ENCODE measurements at places on chromosomes 3 and 15. TPM values are rescaled to one million over a fixed set of nuclear protein-coding genes. Genes with fewer than 3 reads are reported as not detected.

DNA sequence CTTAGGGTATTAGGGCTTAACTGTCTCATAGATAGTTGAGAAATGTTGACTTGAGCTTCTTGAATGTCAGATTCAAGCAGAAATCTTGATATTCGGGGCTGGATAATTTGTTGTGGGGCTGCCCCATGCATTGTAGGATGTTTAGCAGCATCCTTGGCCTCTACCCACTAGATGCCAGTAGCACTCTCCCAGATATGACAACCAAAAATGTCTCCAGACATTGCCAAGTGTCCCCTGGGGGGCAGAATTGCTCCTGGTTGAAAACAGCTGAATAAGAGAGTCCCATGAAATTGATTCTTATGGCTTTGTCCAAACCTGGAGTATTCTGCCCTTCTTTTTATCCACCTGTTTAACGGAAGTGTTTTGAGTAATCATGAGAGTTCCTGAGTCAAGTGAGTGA, 15.9 kb upstream of the LCMT2 start:
- no peak overlapping the region for H3K4me3 ChIP-seq
- peak; percentile 8 for DNase-seq
- H3K27me3 ChIP-seq: no peaks in the 10 kb centered on the region
- H3K27ac ChIP-seq: no peak overlapping the region

- peak overlapping the region; percentile 77 for H3K27ac ChIP-seq
- H3K27me3 ChIP-seq: no peaks in the 10 kb centered on the region
- no peak overlapping the region for H3K4me3 ChIP-seq
- DNase-seq: peak; percentile 77
Observed at GRCh38 chr15:90071220-90071807, 31.0 kb downstream of the IDH2 start.

- DNase-seq: no peak
- peaks cover 3% of the 10 kb centered on the region for H3K27me3 ChIP-seq
- no peak overlapping the region for H3K4me3 ChIP-seq
Observed at GRCh38 chr15:78206326-78207109, 27.8 kb downstream of the ACSBG1 start.

GRCh38 chr15:56913670-56914069, 4.8 kb upstream of the TCF12 start:
- peaks cover 5% of the 10 kb centered on the region for H3K4me1 ChIP-seq
- no peak for DNase-seq
- no peaks in the 10 kb centered on the region for H3K27me3 ChIP-seq
- no peak overlapping the region for H3K4me3 ChIP-seq
- no peaks in the 10 kb centered on the region for H3K36me3 ChIP-seq
- no peak overlapping the region for H3K27ac ChIP-seq

DNA sequence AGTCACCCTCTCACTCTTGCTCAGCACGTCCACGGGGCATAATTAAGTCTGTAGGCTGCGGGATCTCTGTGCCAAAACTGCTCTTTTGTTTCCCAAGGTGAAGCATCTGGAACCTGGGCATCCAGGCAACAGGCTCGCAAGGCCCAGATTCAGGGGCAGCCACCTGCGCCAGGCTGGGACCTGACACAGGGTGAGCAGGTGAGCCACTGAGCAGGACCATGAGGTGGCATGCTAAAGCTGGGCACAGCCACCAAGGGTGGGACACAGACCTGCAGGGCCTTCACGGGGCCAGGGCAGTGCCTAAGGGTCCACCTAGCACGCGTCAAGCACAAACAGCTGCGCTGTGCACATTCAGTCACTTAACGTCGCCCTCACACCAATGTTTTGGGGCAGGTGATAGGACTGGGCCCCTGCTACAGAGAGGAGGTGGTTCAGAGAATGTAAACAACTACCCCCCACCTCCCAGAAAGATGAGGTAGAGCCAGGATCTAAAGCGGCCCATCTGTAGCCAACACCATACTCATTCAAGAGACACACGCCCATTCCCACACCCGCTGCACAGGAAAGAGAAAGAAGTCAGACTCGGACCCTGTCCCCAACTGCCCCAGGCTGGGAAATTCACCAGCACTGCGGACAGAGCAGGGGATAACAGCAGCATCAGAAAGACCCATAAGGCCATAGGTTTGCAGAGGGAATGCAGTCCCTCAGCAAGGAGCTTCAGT, 16.3 kb downstream of the XXYLT1 start:
- DNase-seq: no peak
- no peak overlapping the region for H3K4me3 ChIP-seq
- H3K36me3 ChIP-seq: no peaks in the 10 kb centered on the region
- H3K27ac ChIP-seq: peak overlapping the region; percentile 20
- no peaks in the 10 kb centered on the region for H3K27me3 ChIP-seq

Gene EPHB1
- polyA plus RNA-seq: not detected

Gene SYNM
- not detected for polyA plus RNA-seq

Gene TBC1D23
- polyA plus RNA-seq: 16.1 TPM

Gene SPESP1
- polyA plus RNA-seq: 0.36 TPM

DNA sequence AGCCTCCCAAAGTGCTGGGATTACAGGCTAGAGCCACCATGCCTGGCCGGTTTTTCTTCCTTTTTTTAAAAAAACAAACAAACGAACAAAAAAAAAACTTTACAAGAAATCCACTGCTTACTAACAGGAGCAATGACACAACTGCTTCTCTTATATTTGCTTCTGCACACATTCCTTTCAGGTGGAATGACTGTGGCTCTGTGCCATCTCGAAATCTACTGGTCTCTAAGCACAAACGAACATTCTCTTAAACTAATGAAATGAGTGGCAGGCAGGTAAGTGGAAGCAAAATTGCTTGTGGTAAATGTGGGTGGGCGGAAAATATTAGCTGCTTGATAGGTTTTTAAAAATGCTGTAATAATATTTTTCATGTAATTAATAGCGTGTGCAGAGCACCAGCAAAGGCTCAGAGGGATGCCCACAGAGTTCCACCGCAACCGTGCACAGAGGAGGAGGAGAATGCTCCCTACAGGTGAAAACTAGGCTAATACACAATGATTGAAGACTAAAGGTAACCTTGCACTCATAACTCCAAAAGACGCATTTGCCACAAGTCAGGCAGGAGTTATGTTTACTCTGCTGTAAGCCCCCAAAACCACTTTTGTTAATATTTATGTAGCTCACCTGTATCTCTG, 77.4 kb downstream of the LSAMP start:
- H3K27ac ChIP-seq: no peak overlapping the region
- DNase-seq: no peak
- H3K27me3 ChIP-seq: no peaks in the 10 kb centered on the region
- H3K36me3 ChIP-seq: no peaks in the 10 kb centered on the region
- no peaks in the 10 kb centered on the region for H3K4me1 ChIP-seq

GRCh38 chr15:31338879-31339557, 12.4 kb downstream of the KLF13 start:
- no peaks in the 10 kb centered on the region for H3K27me3 ChIP-seq
- H3K4me3 ChIP-seq: peak overlapping the region; percentile 46
- DNase-seq: no peak

Gene SUSD5
- polyA plus RNA-seq: not detected

DNA sequence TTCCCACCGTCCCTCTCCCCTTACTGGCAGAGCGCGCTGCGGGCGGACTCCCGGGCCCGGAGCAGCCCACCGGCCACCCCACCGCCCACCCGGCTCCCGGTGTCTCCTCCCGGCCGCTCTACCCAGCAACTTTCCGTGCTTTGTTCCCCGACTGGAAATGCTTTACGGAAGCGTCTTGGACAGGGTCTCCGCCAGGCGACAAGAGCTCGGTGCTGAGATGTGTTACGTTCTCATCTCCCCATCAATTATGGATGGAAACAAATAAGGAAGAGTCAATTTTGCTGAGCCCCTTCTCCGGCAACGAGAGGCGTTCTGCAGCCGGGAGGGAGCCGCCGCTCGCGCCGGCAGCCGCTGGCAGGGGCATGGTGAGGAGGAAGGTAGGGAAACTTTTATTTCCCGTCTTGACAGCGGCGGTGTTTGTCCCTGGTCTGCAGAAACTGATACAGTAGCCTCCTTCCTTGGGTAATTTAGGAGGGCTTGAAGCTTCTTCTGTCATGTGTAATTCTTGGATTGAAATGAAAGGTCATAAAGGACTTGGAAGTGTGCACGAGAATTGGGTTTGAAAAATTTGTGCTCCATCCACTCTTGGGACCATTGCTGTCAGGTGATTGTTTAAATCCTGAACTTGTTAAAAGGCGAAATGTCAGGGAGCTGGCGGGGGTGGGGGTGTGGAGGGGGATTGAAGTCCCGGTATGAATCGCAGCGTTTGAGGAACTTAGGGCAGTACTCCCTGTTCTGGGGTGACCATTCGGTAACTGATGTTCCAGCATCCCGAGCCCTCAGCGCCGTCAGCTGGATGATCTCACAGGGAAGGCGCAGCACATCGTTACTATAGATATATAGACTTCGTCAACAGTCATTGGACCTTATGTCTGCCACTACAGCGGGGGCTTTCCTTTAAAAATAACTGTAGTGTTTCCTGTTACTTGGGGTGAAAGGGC, 1.5 kb downstream of the SEMA6D start:
- peaks cover 3% of the 10 kb centered on the region for H3K36me3 ChIP-seq
- no peak for DNase-seq
- no peak overlapping the region for H3K4me3 ChIP-seq
- H3K27me3 ChIP-seq: peaks cover 75% of the 10 kb centered on the region

- no peak overlapping the region for H3K27ac ChIP-seq
- no peaks in the 10 kb centered on the region for H3K27me3 ChIP-seq
- H3K4me3 ChIP-seq: no peak overlapping the region
- no peak for DNase-seq
- no peaks in the 10 kb centered on the region for H3K4me1 ChIP-seq
Observed at GRCh38 chr3:149571381-149571780, 86.4 kb downstream of the WWTR1 start.

Gene FSIP1
- polyA plus RNA-seq: 0.44 TPM

Gene ECE2
- not detected for polyA plus RNA-seq

Gene GOLGA8S
- not detected for polyA plus RNA-seq

- peak overlapping the region; percentile 77 for H3K27ac ChIP-seq
- H3K4me1 ChIP-seq: peaks cover 23% of the 10 kb centered on the region
- H3K4me3 ChIP-seq: no peak overlapping the region
- H3K27me3 ChIP-seq: no peaks in the 10 kb centered on the region
- H3K36me3 ChIP-seq: peaks cover 15% of the 10 kb centered on the region
Observed at GRCh38 chr3:141439589-141439988, 47.2 kb upstream of the RASA2 start.

Gene CCDC13
- polyA plus RNA-seq: not detected

Gene CFAP44
- 0.37 TPM for polyA plus RNA-seq

DNA sequence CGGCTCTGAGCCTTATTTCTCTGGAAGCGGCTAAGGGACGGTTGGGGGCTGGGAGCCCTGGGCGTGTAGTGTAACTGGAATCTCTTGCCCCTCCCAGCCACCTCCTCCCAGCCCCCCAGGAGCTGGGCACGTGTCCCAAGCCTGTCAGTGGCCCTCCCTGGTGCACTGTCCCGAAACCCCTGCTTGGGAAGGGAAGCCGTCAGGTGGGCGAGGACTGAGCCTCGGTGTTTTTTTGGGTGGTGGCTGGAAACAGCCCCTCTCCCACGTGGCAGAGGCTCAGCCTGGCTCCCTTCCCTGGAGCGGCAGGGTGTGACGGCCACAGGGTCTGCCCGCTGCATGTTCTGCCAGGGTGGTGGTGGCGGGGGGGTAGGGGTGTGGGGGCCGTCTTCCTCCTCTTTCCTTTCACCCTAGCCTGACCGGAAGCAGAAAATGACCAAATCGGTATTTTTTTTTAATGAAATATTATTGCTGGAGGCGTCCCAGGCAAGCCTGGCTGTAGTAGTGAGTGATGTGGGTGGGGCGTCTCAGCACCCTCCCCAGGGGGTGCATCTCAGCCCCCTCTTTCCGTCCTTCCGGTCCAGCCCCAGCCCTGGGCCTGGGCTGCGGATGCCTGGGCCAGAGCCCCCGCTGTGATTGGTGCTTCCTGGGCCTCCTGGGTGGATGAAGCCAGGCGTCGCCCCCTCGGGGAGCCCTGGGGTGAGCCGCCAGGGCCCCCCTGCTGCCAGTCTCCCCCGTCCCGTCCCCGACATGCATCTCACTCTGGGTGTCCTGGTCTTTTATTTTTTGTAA, 58.8 kb upstream of the GOLGA8A start:
- H3K4me1 ChIP-seq: peaks cover 5% of the 10 kb centered on the region
- H3K4me3 ChIP-seq: peak overlapping the region; percentile 42
- peaks cover 58% of the 10 kb centered on the region for H3K27me3 ChIP-seq
- H3K27ac ChIP-seq: no peak overlapping the region

Gene NPAP1
- not detected for polyA plus RNA-seq

- H3K27ac ChIP-seq: no peak overlapping the region
- no peaks in the 10 kb centered on the region for H3K27me3 ChIP-seq
- H3K4me1 ChIP-seq: peaks cover 20% of the 10 kb centered on the region
- DNase-seq: no peak
- no peaks in the 10 kb centered on the region for H3K36me3 ChIP-seq
- H3K4me3 ChIP-seq: peak overlapping the region; percentile 3
Observed at GRCh38 chr3:59514865-59515482, 465.1 kb upstream of the CFAP20DC start.

- peak overlapping the region; percentile 18 for H3K4me3 ChIP-seq
- peaks cover 33% of the 10 kb centered on the region for H3K4me1 ChIP-seq
- no peak for DNase-seq
Observed at GRCh38 chr15:98735895-98736617, 87.7 kb downstream of the IGF1R start.
